Calu3 (cell line): ENCODE measurements at places on chromosomes 2 and 18.

GRCh38 chr18:55262021-55262560 is 302.8 kb upstream of the CCDC68 start:
- DNase-seq: no peak

- no peak for DNase-seq
These were observed 140.9 kb downstream of the PIEZO2 start for GRCh38 chr18:11008505-11008904.

- DNase-seq: no peak
These were observed 6.8 kb upstream of the CCNYL1 start for GRCh38 chr2:207704671-207705070.

GRCh38 chr2:215369181-215369760 is 57.4 kb downstream of the ATIC start:
- DNase-seq: no peak

GRCh38 chr2:54740333-54740732 is 16.9 kb downstream of the EML6 start:
- DNase-seq: no peak

DNA sequence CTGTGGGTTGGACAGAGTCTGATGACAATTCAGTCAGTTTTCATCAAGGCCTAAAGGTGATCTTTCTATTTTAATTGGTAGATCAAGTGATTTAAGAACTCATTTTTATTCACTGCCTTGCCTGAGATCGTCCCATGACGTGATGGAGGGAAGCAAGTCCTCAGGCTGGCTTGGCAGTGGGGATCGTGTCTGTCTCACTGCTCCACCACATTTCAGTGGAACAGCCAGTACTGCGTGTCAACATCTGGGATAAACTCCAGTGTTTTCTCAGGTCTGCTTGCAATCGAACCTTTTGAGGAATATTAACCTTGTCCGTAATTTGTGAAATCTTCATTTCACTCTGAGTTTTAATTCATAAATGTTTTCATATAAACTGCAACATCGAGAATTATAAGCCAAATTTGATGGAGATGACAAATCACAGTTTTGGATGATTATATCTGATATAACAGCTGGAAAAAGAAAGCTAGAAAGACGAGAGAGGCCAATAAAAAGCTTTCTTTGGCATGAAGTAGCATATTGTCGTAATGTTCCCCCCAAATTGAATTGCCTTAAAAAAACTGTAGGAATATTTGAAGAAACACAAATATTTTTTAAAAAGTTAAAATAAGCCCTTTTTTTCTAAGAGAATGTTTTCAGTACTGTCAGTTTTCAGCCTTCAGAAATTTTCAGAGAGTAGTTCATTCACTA is 414.7 kb upstream of the SPRED2 start:
- DNase-seq: no peak
